Lower lobe of right lung (tissue), 2 donors: ENCODE measurements at places on chromosomes 5 and 9. TPM values are rescaled to one million over a fixed set of nuclear protein-coding genes. Genes with fewer than 3 reads are reported as not detected.

GRCh38 chr5:118531276-118531675 is 457.1 kb downstream of the DTWD2 start:
- no peak overlapping the region for H3K4me3 ChIP-seq
- no peaks in the 10 kb centered on the region for H3K4me1 ChIP-seq
- H3K27ac ChIP-seq = no peak overlapping the region
- no peak for DNase-seq
- H3K27me3 ChIP-seq = no peaks in the 10 kb centered on the region

- DNase-seq = no peak
- no peaks in the 10 kb centered on the region for H3K36me3 ChIP-seq
- H3K4me3 ChIP-seq = no peak overlapping the region
Observed at GRCh38 chr5:125295405-125295872, 549.0 kb upstream of the ZNF608 start.

- no peak overlapping the region for H3K4me3 ChIP-seq
- H3K27ac ChIP-seq = no peak overlapping the region
- no peaks in the 10 kb centered on the region for H3K36me3 ChIP-seq
- no peaks in the 10 kb centered on the region for H3K4me1 ChIP-seq
- no peaks in the 10 kb centered on the region for H3K27me3 ChIP-seq
- no peak for DNase-seq
Observed at GRCh38 chr5:104171958-104172690, 609.5 kb upstream of the NUDT12 start.

DNA sequence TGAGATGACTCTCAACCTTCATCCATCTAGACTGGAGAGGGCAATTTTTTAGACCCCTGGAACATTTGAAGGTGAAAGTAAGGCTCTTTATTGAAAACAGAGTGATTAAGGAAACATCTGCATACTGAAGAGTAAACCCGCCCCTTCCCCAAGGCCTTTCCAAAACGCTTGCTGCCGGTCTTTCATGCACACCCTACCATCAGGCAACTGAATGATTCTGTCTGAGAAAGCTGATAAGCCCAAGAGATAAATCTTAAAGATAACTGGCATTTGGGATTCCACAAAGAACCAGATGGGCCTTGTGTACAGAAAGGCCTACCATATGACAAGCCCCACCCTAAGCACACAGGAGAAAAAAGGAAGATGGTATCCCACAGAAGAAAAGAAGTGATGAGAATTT is 54.4 kb upstream of the PIK3R1 start:
- no peaks in the 10 kb centered on the region for H3K27me3 ChIP-seq
- no peak for DNase-seq
- no peaks in the 10 kb centered on the region for H3K4me1 ChIP-seq
- no peak overlapping the region for H3K4me3 ChIP-seq
- no peak overlapping the region for H3K27ac ChIP-seq

GABRB2 gene
- total RNA-seq = 0.56 TPM
